Right atrium auricular region (tissue), 2 donors: ENCODE measurements at places on chromosomes 12 and 14. TPM values are rescaled to one million over a fixed set of nuclear protein-coding genes. Genes with fewer than 3 reads are reported as not detected.

CCDC198 gene
- not detected for total RNA-seq

TAS2R19 gene
- total RNA-seq = 0.35 TPM

CFAP54 gene
- 0.28 TPM for total RNA-seq

TTC6 gene
- not detected for total RNA-seq

TUNAR gene
- total RNA-seq = not detected

KLRG1 gene
- 1.7 TPM for total RNA-seq

SERPINA9 gene
- total RNA-seq = not detected

PLEKHD1 gene
- total RNA-seq = not detected

CLEC4C gene
- total RNA-seq = not detected

CPM gene
- 21.9 TPM for total RNA-seq
